Nucleus accumbens (tissue), 56 donors: ENCODE measurements at places on chromosomes 12 and 14.

DNA sequence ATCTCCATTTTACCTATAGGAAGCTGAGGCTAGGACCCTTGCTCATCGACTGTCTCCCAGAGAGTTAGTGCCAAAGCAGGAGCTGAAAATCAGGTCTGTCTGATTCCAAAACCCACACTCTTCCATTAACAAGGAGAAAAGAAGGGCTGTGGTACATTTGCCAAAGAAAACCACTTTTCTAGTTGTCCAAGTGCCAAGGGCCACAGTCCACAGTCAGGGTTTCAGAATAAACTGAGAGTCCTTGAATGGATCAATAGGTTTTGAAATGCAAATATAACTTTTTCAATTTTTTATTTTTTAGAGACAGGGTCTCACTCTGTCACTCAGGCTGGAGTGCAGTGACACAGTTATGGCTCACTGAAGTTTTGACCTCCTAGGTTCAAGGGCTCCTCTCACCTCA, 55.4 kb upstream of the ZFP36L1 start:
- DNase-seq = no peak

DNA sequence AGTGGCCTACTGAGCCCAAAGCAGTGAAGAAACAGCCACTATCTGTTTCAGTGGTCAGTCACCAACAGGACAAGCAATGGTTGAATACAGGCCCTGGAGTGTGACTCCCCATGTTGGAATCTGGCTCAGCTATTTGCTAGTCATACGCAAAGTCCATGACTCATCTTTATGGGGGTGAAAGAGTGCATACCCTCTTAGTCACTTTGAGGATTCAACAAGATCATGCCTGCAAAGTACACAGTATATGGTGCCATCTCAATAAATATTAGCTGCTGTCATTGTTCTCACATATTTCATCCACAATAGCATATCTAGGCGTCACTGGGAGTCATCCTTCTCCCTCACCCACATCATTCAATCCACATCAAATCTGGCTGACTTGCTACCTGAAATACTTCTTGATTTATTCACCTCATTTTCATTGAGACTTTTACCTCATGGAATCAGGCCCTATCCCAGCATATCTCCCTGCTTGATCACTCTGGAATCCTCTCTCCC, 26.4 kb upstream of the STAB2 start:
- DNase-seq = no peak

DNA sequence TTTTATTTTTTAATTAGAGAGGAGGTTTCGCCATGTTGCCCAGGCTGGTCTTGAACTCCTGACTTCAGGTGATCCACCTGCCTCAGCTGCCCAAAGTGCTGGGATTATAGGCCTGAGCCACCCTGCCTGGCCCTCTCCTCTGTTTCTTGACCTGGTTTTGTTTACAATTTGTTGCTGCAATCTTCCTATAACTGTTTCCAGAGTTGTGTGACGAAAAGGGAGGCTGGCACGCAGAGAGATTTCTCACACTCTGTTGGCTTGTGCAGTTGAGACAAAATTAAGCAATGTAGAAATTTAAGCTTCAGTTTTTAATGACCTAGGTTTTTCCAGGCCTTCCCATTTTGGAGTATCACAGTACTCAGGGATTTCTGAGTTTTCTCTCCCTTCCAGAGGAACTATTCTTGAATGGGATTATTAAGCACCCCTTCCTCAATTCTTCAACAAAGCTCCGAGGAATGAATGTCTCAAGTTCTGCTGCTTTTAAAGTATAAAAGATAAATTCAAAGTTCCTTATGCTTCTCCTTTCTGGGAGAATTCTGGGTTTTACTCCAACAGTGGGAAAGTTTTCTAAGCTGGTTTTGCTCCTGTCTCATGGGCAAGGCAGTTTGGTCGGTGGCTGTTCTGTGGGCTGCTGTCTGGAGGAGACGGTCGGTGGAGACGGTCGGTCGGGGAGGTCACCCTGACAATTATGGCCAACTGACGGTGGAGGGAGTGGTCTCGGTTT, 20.4 kb upstream of the FOS start:
- no peak for DNase-seq

GRCh38 chr12:114826244-114826643, 142.3 kb upstream of the TBX3 start:
- DNase-seq = no peak

DNA sequence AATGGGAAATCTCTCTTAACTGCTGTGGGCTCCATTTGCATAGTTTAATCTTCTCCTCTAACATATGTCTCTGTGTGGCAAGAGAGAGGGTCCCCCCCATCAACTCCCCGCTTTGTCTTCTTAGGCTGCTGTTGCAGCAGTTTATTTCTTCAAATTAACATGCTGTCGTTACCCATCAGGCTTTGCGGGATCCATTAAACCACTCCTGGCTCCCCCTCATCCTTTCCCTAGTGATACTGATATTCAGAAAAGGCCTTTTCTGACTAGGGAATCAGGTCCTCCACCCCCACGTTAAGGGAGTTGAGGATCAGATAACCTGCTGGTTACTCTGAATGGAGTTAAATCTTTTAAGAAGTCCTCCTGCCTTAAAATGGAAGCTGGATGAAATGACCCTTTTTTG, 15.2 kb downstream of the GPR84 start:
- DNase-seq = no peak

- DNase-seq = no peak
Measured at GRCh38 chr12:92360543-92360942, 214.9 kb upstream of the BTG1 start.

DNA sequence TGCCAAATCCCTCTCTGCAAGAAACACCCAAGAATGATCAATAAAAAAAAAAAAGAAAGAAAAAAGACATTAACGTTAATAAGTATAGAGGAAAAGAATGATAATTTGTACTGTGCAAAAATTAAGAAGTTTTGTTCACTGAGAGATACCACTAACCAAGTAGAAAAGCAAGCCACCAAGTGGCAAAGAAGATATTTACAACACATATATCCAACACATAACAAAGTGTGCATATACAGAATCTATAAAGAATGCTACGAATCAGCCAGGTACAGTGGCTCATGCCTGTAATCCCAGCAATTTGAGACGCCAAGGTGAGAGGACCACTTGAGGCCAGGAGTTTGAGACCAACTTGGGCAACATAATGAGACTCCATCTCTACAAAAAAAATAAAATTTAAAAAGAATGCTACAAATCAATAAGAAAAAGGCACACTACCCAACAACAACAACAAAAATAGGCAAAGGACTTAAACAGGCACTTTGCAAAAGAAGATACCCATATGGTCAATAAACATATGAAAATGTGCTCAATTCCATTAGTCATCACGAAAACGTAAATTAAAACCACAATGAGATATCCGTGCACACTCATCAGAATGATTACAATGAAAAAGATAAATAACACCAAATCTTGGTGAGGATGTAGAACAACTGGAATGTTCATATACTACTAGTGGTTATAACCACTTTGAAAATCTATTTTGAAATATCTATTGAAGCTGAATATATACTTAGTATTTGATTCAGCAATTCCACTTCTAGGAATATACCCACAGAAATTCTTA, 19.8 kb downstream of the GALNT4 start:
- DNase-seq = no peak

DNA sequence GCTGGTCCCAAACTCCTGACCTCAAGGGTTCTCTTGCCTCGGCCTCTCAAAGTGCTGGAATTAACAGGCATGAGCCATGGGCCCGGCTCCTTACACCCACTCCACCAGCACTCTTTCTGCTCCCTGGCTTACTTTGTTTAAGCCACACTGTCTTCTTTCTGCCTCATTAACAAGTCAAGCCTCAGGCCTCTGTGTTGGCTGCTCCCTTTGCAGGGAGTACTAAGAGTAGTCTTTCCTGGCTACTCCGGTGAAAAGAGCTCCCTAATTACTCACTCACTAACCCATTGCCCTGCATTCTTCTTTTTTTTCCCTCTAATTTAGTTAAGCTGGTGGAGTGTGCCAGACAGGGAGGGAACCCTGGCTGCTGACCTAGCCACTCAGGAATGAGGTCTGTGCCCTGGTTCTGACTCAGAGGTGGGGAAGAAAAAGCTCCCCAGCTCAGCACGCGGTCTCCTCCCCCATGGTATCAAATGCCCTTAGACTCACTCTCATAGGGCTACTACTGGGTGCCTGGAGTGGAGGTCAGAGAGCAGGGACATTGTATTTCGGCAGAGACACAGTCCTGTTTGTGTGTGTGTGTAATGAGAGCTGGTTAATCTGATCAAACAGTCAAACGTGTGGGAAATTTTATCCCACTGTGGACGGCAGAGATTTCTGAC, 19.8 kb downstream of the GALNT6 start:
- DNase-seq = no peak

DNA sequence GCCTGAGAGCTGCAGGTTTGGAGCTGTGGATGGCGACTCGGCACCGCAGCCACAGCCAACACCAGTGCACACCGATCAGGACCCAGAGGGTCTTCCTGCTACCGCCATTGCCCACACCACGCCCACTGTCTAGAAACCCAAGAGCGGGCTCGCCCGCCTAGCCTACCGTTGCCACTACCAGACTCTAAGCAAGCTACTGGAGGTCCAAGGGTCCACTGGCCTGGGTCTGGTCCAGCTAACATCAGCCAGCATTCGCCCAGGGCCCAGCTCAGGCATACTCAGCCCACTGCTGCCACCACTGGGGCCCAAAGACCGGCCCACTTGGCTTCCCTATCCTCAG, 30.5 kb upstream of the MON2 start:
- no peak for DNase-seq

GRCh38 chr12:124097701-124098100, 124.7 kb downstream of the ZNF664 start:
- no peak for DNase-seq

GRCh38 chr14:75847584-75847983, 134.2 kb downstream of the TGFB3 start:
- no peak for DNase-seq

DNA sequence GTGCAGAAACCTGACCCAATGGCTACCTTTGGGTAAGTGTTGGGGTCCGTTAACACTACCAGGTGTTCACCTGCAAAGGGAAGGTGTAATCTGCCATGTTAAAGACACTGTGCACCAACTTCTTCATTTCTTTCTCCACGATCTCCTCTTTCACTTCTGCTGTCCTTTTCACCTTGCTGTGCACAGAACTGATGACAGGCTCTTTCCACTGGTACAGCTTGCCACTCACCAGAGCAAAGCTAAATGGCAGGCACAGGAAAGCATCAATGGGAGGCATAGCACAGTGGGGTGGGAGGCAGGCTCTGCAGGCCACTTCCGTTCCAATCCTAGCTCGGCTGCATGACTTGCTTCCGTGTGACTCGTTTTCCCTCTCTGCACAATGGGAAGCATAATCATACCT, 2.6 kb upstream of the C12orf76 start:
- DNase-seq = no peak

- no peak for DNase-seq
Measured at GRCh38 chr14:91250912-91251311, 6.4 kb upstream of the GPR68 start.

GRCh38 chr12:46103559-46104383, 113.4 kb upstream of the SCAF11 start:
- DNase-seq = no peak

DNA sequence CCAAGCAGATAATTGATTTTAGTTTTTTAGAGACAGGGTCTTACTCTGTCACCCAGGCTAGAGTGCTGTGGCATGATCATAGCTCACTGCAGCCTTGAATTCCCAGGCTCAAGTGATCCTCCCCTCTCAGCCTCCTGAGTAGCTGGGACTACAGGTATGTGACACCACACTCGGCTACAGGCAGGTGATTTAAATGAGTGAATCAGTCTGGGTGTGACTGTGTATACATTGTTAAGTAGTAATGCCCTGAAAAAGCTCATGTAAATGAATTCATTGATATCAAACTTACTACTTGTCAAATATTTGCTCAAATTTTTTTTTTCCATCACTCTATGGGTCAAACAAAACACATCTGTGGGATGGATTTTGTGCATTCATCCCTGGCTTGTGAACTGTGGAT, 6.3 kb upstream of the USP44 start:
- DNase-seq = no peak

GRCh38 chr12:104850781-104851180, 107.3 kb downstream of the SLC41A2 start:
- DNase-seq = no peak

GRCh38 chr14:68788996-68789820, 3.7 kb downstream of the ZFP36L1 start:
- DNase-seq = no peak

DNA sequence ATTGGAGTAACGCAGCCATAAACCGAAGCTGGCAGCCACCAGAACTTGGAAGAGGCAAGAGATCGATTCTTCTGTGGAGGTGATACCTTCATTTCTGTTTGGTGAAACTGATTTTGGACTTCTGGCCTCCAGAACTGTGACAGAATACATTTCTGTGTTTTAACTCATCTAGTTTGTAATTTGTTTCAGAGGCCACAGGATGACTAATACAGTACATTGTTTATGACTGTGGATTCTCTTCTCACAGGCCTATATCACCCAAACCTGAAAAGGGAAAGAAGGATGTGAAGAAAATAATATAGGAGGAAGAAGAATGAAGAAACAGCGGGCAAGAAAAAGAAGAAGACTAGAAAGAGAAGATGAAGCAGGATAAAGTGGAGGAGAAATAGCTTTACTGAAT, 263.8 kb upstream of the DIO2 start:
- no peak for DNase-seq

GRCh38 chr14:69270795-69271708, 11.1 kb downstream of the GALNT16 start:
- no peak for DNase-seq

- no peak for DNase-seq
Measured at GRCh38 chr12:39682689-39683477, 63.3 kb upstream of the ABCD2 start.

DNA sequence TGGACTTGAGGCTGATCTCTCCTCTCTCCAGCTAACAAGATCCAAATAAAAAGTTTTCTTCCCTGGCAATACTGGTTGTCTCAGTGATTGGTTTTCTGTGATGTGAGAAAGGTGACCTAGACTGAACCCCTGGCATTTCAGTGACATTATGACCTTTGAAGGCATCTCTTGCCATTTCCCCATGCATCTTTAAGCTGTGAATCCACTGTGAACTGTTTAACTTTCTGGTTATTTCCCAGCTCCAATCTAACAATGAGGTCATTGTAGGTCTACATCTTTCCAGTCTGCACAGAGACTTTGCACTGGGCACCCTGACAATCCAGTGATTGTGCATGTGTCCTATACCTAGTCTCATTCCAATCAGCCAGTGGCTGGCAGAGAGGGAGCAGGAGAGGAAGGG, 155.9 kb upstream of the NUDT4 start:
- DNase-seq = no peak

DNA sequence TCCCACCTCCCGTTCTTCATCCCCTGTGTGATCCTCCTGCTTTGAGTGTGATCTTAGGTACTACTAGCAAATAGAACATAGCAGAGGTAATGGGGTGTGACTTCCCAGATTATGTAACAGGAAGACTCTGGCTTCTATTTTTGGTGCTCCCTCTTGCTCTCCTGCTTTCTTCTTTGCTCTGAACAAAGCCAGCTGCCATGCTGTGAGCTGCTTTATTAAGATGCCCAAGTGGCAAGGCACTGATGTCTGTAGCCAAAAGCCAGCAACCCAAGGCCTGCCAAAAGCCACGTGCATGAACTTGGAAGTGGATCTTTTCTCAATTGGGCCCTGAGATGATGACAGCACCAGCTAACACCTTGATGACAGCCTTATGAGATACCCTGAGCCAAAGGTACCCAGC, 5.8 kb upstream of the MFAP5 start:
- no peak for DNase-seq

- no peak for DNase-seq
Measured at GRCh38 chr12:128578045-128578444, 245.7 kb downstream of the SLC15A4 start.

GRCh38 chr12:12822886-12823285, 9.7 kb downstream of the DDX47 start:
- DNase-seq = no peak

- no peak for DNase-seq
Measured at GRCh38 chr12:113889076-113889475, 77.0 kb downstream of the RBM19 start.

- no peak for DNase-seq
Measured at GRCh38 chr12:108930756-108931155, 50.9 kb downstream of the DAO start.
